Activated T-cell treated with anti-CD3 and anti-CD28 coated beads, Interleukin-2, amount 50 U/mL, for 4 hours (primary cell): ENCODE measurements at places on chromosomes 5 and 9. TPM values are rescaled to one million over a fixed set of nuclear protein-coding genes. Genes with fewer than 3 reads are reported as not detected.

Gene FOXD4
- total RNA-seq, result 0.10 TPM

Gene CDH9
- total RNA-seq, result not detected

Gene RAI14
- total RNA-seq, result 4.8 TPM

Gene TNFSF15
- total RNA-seq, result 0.53 TPM

Gene KCNV2
- total RNA-seq, result not detected

Gene KLHL9
- total RNA-seq, result 11.8 TPM

Gene ZNF474
- not detected for total RNA-seq

Gene OTULINL
- 5.6 TPM for total RNA-seq

Gene SHC3
- total RNA-seq, result 0.03 TPM

DNA sequence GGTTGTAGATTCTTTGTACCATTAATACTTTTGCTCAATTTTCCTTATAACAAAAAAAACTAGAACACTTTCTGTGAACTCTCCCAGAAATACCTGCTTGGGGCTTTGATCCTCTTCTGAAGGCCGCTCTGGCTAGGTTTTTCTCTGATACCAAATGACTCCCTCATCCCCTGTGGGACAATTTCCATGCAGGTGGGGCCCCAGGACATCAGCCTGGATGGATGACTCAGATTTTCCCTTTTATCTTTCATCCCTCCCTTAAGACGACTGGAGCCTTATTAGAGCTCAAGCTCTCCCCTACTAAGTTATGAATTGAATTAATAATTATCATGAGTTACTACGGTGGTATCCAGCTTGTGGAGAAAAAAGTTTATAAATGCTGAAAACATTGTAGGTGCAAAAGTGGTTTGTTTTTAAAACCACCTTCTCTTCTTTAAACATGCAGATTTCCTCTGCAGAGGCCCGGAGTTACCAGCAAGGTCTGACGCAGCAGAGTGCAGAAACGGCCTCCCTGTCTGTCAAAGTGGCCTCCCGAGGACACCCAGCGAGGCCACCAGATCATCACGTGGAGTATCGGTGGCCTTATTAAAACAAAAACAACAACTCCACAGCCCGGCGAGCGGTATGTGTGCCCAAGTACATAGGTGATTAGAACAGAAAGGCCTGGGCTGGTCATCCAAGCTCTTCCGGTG is 50.8 kb upstream of the IRX4 start:
- DNase-seq, result no peak

- no peak for DNase-seq
These were observed 24.9 kb downstream of the CDKN2A start for GRCh38 chr9:21969011-21969940.

GRCh38 chr9:91199739-91200497 is 161.8 kb downstream of the AUH start:
- no peak for DNase-seq

GRCh38 chr5:99025298-99026045 is 96.7 kb upstream of the CHD1 start:
- no peak for DNase-seq

GRCh38 chr9:136787690-136788400 is 3.3 kb upstream of the TMEM141 start:
- peak; percentile 57 for DNase-seq

DNA sequence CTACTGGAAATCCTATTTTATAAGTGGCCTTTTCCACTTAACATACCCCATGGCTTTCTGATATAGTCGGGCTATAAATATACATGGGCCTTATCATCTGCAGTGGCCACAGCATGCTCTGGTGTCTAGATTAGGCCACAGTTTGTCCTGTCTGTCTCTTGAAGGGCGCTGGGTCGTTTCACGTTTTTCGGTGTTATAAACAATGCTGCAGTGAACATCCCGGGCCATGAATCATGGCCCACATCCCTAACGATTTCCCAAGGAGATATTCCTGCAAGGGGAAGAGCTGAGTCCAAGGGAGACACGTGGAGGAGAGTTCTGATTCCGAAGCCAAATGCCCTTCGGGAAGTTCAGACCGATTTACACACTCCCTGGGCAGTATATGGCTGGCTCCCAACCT is 8.4 kb downstream of the PLPP7 start:
- DNase-seq, result no peak

GRCh38 chr5:172765766-172766286 is 5.2 kb downstream of the DUSP1 start:
- DNase-seq, result no peak

DNA sequence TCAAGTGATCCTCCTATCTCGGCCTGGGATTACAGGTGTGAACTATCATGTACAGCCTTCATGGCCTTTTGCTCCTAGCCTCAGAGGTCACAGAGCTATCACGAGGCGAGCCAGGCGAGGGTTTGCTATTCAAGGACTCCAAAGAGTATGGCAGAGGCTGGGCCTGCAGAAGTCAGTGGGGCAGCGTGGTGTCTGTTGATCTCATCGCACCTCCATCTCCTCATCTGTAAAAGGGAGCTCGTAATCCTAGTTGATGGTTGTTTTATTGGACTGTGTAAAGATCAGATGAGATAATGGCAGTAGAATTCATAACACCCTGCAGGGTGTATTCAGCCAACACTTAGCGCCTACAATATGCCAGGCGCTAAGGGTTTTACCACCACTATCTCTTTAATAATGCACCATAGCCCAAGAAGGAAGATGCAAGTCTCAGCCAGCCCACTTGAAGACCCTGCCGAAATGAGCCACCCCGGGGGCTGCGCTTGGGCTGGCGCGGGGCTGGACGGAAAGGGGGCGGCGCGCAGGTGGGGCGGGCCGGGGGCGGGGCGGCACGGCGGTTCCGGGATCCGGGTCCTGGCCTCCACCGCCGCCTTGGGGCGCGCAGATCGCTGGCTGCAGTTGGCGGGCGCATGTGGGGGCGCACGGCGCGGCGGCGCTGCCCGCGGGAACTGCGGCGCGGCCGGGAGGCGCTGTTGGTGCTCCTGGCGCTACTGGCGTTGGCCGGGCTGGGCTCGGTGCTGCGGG is at the start of gene GALNT12:
Gene GALNT12, plus strand, starts transcription at position 601 of the 744 bp plus-strand sequence. Its CDS starts 29 bp downstream, at position 630.
- peak; percentile 44 for DNase-seq

GRCh38 chr5:87002485-87002884 is 265.2 kb upstream of the RASA1 start:
- DNase-seq, result no peak

- no peak for DNase-seq
These were observed 502.8 kb upstream of the PAPPA start for GRCh38 chr9:115650768-115651167.

DNA sequence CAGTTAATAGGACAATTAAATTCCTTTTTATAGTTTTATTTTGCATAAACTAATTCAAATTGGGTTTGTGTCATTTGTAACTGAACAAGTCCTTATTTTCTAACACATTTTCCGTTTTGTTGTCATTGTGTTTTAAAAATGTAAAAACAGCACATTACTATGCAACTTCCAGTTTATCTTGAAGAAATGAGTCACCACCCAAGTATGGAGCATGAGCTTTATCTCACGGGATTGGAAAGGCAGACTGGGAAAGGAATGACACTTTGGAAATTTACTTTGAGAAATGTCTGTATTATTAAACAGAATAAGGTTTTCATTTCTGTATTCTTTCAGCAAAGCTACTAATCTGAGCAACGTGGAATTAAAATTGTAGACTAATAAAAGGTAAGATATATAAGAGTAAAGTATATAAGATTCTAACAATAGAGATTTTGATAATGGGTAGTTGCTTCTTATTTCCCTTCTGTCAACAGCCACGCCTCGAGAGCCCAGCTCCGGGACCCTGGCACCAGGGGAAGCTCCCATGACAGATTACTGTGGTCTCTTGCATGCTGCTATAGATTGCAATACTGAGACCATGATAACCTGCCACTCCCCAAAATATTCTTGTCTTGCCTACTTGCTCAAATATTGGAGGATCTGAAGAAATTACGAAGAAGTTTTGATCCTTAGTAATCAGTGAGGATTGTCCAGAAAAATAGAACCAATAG is 433.1 kb downstream of the CHSY3 start:
- DNase-seq, result no peak

DNA sequence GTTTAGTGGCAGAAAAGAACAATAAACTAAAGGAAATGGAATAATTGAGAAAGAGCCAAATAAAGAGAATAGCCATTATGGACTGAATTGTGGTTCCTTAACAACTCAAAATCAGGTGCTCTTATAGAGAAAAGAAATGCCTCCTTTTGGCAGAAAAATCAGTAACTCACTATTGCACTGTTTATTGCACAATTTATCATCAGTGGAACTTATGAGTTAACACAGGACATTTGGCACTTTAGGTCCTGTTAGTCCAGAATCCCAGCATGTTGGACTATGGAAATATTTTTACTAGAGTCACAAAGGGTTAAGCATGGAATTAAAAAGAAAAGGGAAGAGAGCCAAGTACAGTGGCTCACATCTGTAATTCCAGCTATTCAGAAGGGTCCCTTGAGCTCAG is 53.8 kb upstream of the JMY start:
- DNase-seq, result no peak

GRCh38 chr5:142239394-142240159 is 85.2 kb downstream of the SPRY4 start:
- DNase-seq, result no peak

- no peak for DNase-seq
These were observed 1767.6 kb upstream of the NUDT12 start for GRCh38 chr5:105330185-105330584.

GRCh38 chr5:79809743-79810142 is 120.1 kb downstream of the CMYA5 start:
- DNase-seq, result no peak
